Putamen (tissue), 1 donor: ENCODE measurements at places on chromosomes 2 and 18.

DNA sequence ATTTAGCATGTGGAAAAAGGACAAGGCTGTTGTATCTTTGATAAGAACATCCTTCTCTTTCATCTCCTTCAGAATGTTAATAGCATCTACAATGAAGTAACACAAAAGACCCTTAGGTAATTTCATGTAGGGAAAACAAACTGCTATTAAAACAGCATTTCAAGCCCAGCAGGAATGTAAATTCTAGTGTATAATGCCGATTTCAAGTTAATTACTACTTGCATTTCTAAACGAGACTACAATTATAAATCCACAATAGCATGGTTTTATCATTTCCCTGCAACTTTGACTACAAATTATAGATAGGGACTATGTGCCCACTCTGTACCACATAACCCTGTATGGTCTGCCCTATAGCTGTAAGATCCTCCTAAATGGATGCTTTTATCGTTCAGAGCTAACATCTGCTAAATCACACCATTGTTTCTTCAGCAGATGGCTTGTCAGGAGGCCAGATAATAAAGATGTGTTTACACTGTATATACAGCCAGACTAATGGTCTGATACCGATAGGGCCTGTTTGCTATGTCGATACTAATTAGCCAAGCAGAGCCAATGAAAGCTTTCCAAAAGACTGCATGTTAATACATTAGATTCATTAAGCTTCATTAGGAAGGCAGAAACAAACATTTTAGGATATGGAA, 51.9 kb downstream of the LRPPRC start:
- peak; percentile 43 for DNase-seq

DNA sequence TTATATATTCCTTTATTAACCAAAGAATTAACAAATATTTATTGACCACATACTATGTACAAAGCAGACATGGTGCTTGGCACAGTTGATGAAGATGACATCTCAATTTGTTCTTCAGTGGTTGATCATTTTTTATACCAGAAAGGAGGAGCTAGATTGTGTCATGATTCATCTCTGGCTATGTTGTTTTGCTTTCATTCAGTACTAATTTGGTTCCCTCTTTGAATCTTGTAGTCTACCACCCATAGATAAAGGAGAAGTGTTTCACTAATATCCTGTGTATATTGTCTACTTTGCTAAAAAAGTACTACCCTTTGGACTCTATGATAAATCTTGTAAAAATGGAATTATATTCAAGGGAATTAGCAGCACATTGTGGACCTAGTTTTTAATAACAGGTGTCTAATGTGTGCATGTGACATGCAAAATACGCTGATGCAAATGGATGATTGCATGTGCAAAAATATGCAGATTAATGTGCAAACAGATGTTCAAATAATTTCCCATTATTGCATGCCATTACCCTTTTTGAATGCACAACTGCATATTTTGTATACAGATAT, 313.2 kb upstream of the ZEB2 start:
- no peak for DNase-seq

DNA sequence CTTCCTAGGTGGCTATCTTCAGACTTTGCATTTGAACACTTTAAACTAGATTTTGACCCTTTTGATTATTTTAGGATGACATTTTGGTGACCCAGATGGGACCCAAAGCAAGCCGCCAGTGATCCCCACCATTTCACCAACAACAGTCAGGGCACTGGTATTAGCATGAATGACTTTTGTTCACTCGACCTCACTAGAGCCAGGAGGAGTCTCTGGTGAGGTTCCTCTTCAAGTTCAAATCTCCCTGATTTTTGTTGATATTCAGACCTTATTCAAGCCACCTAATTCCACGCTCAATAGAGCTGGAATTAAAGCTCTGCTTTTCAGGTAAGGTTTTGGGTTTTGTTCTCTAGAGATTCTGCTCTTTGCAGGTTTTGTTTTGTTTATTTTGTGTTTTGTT, 202.3 kb downstream of the MREG start:
- no peak for DNase-seq

DNA sequence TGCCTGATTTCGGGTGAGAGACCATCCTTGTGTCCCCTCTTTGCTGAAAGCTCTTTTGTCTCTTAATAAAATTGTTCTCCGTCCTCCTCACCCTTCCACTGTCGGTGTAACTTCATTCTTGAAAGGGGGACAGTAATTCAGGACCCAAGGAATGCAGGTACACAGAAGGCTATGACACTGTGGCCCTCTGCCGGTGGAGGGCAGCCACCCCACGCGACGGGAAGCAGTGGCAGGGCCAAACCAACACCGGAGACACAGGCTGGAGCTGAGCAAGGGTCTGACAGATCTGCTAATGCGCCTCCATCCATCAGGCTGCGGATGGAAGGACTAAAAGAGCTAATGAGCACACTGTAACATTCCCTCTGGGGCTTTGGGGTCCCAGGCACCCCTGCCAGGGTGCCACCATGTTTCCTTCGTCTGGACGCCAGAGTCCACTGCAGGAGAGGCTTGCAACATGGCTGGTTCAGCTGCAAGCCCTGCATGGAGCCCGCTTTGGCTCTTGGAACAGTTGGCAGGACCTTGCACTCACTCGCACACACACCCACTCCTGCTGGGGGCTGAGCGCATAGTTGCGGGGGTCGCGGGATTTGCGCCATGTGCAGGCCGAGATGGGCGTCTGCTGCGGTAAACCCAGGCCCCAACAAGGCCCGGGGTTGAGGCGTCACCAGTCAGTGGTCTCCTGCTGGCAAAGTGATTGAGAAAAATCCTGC, 544.1 kb upstream of the CDH7 start:
- DNase-seq: no peak

- no peak for DNase-seq
These were observed 6.1 kb upstream of the ATG16L1 start for GRCh38 chr2:233245406-233245805.

DNA sequence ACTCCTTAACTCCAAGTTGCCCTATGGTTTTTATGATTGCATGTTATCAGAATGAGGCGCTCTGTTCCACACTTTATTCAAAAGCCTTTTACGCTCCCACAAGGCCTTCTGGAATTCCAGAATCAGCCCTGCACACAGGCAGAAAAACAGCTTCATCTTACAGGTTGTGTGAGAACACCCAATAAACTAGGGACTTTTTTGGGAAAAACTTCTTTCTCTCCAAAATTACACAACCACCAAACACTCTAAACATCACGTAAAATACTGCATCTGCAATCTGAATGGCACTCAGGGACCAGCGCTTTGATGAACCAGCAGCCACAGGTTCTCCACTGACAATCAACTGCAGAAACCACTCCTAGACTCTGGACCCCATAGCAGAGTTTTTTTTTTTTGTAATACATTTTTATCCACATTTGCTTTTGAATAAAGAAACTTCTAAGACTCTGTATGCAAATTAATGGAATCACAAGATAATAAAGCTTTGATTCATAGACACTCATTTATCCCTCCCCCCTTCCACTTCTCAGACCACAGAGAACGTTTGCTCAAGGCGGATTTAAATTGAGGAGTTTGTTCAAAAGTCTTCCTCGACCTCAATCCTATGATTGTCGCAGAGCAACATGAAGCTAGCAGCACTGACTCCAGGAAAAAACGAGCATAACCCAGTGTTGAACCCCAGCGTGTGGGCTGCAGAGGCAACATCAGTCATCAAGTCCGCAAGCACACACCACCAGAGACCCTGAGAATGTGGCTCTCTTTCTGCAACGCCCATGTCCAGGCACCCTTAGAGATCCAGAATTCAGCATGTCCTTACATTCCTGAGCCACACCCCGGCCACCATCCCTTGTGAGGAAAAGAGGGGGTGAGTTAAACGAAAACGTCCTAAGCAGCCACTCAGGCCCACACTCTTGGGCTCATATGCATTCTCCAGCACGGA, 116.5 kb downstream of the MBP start:
- DNase-seq: no peak

GRCh38 chr2:180730976-180731375, 249.4 kb upstream of the UBE2E3 start:
- no peak for DNase-seq

GRCh38 chr2:23498943-23499342, 114.0 kb downstream of the KLHL29 start:
- DNase-seq: no peak

GRCh38 chr2:8525582-8526402, 156.1 kb upstream of the ID2 start:
- DNase-seq: peak; percentile 54

- no peak for DNase-seq
These were observed 15.1 kb downstream of the TRIB2 start for GRCh38 chr2:12731701-12732280.

DNA sequence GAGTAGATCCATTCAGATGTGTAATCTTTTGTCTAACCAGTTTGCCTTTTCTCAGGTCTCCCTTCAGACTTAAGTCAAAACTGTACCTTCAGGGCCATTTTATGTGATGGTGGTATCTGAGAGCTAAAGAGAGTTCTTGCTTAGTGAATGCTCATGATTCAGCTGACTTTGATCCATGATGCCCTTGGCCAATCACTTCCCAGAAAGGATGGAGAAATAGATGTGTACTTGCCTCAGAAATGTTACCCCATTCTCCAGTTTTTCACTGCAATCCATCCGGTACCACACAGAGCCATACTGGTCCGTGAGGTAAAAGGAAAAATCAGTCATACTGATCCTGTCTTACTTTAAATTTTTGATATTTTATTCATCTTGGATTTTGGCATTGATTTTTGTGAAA, 234.8 kb upstream of the PIK3C3 start:
- DNase-seq: no peak

DNA sequence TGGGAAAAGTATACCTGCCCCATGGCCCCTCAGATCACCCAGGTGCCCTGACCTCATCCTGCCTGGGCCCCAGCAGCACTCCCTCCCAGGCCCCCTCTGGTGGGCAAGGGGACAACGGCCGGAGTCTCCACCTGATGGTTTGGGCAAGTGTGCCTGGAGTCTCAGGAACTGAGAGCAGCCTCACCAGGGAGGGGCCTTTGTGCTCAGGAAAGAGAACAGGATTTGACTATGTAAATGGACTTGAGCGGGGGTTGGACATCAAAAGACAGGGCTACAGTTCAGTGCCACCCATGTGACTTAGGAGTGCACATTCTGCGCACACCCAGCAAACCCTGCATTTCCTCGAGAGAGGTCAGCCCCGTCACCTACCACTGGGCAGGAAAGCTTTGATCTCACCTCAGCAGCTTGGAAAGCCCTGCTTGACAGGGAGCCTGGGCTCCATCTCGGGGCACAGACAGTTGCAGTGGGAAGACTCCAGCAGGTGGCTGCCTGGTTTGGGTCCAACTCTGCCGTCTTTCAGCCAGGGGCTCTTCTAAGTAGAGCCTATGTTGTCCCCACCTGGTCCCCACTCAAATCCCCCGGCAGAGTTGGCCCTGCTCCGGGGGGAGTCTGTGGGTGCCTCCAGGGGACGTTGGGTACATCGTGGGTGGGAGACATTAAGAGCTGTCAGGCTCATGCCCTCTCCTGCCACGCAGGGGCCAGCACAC, 3.3 kb downstream of the INPP5D start:
- DNase-seq: no peak

- DNase-seq: peak; percentile 4
These were observed 99.0 kb downstream of the PLEKHM3 start for GRCh38 chr2:207926133-207926988.

DNA sequence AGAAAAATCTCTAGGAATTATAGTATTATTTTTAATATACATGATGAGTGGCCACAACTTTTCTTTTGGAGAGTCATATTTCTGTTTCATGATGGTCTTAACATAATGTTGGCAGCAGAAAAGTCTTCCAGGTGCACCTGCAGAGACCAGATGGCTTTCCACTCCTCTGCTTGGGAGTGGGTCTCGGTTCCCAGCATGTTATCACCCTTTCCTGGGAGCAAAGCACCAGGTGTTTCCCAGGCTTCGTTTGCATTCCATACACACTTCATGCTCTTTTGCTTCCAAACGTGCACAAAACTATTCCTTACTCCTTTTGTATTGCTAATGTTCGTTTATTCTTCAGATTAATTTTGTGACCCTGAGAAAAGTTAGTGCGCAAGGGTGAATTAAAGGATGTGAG, 305.2 kb downstream of the CDH2 start:
- DNase-seq: no peak

DNA sequence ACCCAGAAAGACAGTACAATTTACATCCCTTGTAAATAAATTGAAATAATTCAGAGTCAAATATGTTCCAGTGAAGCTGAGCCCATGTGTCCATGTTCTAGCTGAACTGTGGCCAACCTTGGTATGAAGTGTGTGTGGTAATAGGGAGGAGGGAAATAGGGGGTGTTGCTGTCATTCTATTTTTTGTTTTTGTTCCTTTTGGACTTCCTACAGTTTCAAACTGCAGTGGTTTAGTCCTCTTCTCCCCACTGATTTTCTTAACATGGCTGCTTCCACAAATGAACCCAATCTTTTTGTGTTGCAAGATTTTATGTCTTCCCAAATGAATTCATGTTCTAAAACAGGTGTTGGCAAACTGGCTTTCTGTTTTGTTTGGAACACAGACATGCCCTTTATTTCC, 156.9 kb downstream of the CCBE1 start:
- no peak for DNase-seq

DNA sequence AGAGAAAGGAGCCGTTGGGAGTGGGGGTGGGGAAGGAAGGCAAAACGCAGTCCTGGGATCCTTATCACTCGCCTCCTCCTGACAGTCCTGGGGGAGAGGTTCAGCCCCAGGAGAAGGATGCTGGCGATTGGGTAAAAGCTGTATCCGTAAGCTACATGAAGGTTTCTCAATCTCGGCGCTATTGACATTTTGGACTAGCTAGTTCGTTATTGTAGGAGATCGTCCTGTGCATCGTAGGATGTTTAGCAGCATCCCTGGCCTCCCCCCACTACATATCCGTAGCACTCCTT, 511 bp upstream of the TP53I3 start:
- no peak for DNase-seq

GRCh38 chr2:182933629-182934028, 67.2 kb upstream of the FRZB start:
- no peak for DNase-seq

GRCh38 chr2:209526561-209526960, 102.7 kb downstream of the MAP2 start:
- DNase-seq: peak; percentile 14

DNA sequence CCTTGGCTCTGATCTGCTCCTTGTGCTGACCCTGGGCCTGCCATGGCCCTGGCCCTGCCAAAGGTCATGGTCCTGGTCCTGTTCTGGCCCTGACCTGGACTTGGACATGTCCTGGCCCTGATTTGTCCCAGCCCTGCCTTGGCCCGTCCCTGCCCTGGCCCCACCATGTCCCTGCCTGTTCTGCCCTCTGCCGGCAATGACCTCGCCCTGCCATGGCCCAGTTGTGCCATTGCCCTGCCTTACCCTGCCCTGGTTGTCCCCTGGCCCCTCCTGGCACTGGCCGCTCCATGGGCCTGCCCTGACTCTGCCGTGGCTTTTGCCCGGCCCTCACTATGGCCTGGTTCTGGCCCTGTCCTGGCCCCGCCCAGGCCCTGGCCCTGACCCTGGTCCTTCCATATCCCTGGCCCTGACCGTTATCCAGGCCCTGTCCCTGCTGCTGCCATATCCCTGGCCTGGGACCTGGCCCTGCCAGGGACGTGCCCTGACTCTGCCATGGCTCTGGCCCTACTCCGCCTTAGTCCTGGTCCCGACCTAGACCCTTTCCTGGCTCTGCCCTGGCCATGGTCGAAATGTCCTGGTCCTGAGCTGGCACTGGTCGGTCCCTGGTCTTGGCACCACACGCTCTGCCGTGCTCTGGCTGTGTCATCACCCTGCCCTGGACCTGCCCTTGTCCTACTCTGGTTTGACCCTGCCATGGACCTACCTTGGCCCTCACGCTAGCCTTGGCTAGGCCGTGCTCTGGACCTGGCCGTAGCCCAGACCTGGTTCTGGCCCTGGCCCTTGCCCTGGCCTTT, 6.8 kb upstream of the ANKRD62 start:
- no peak for DNase-seq
